Common myeloid progenitor, CD34-positive (primary cell): ENCODE measurements at places on chromosomes 1 and 21.
A peak's percentile ranks its signal among the peaks of the same experiment; 100 is the strongest.

GRCh38 chr1:191419842-191420241 lies 738.4 kb upstream of the RGS18 start:
- DNase-seq, result no peak

GRCh38 chr1:24861821-24862727 lies 68.0 kb downstream of the RUNX3 start:
- no peak for DNase-seq

GRCh38 chr1:75514270-75514669 lies 96.6 kb downstream of the SLC44A5 start:
- no peak for DNase-seq

GRCh38 chr1:47830021-47830420 lies 167.2 kb downstream of the TRABD2B start:
- no peak for DNase-seq

- peak; percentile 5 for DNase-seq
Observed at GRCh38 chr1:54606096-54606989, 17.0 kb downstream of the FAM151A start.

- no peak for DNase-seq
Observed at GRCh38 chr1:94259635-94260289, 22.4 kb upstream of the ARHGAP29 start.

DNA sequence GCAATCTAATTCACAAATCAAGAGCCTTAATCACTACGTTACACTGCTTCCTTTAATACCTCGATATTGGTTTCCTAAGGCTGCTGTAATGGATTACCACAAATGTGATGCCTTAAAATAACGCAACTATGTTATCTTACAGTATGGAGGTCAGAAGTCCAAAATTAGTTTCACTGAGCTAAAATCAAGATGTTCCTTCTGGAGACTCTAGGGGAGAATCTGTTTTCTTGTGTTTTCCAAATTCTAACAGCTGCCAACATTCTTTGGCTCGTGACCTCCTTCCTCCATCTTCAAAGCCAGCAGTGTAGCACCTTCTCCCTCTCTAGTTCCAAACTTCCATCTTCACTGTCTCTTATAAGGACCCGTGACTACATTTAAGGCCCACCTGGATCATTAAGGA lies 335.0 kb upstream of the NFIA start:
- DNase-seq, result no peak

DNA sequence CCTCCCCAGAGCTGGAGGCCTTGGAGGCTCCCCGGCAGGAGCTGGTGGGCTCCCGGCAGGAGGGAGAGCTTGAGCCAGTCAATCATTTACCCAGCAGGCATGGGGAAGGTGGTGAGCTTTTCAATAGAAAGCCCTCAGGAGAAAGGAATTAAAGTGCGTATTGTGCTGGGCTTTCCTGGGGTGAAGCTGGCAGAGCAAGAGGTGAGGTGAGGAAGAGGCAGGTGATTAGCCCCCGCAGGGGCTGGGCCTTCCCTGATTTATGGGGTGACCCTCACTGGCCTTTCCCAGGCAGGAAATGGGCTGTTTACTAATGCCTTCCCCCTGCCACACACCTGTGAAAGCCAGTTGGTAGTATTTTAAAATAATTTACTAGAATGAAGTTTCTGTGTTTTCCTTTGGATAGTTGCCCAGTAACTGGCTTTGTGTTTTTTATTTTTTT lies 25.8 kb downstream of the CLDN14 start:
- no peak for DNase-seq

DNA sequence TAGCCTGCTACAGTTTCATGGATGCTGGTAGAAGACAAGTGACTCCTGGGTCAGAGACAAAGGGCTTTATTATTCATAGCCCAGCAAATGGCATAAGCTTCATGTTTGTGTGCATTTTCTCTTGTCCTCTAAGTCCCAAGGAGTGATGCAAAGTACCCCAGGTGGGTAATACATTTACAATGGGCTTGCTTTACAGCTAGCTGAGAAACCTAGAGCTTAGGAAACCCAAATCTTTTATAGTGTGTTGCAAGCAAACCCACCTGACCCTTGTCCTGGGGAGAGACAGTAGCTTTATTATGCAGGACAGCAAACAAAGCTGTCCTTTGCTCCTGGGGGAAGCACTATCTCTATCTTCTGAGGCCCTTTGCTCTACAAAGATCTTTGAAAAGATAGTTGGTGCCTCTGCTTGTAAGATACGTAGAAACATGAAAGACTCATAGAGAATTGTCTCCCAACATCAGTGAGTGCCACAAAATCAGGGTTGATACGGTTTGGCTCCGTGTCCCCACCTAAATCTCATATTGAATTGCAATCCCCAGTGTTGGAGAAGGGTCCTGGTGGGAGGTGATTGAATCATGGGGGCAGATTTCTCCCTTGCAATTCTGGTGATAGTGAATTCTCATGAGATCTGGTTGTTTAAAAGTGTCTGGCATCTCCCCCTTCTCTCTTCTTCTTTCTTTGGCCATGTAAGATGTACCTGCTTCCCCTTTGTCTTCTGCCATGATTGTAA lies 315.8 kb upstream of the USP24 start:
- no peak for DNase-seq

GRCh38 chr1:97505816-97506215 lies 415.0 kb downstream of the DPYD start:
- no peak for DNase-seq

DNA sequence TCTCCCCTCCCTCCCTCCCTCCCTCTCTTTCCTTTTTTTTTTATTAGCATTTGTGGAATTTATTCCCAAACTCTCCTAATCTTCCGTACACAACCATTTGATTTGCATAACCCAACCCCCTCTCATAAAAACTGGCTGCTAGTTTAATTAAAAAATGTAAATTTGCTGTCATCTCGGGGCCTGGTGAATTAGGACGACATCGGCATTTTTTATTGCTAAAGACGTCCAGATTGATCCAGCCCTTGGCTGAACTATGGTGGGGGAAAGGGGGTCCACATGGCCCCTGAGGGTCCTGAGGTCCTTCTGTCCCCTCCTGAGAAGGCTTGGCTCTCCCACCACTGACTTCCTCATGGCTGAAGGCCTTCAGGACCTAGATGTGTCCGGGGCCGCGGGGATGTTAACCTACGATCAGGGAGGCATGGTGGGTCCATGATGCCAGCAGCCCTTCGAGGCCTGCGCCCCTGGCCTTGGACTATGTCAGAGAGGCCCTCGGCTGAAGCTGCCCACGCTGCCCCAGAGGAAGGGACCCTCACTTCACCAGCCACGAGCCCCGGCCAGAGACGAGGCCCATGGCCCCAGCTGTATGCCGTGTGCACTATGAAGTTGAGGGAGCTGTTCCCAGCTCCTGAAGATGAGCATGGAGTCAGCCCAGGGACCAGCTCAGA lies 105.2 kb downstream of the CASZ1 start:
- no peak for DNase-seq

DNA sequence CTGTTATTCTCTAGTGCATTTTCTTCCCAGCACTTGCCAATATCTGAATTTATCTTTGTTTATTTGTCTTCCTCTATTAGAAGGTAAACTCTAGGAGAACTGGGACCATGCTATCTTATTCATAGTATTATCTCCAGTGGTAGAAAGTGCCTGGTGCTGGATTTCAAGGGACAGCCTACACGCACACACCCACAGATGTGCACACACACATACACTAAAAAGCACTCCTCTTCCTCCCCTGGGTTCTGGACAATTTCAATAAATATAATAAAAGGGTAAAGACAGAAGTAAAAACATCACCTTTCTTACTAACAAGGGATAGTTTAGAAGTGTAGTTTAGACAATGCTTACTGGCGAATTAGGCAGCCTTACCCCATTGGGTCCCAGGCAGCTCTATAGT lies 28.5 kb upstream of the USP24 start:
- no peak for DNase-seq

- peak; percentile 28 for DNase-seq
Observed at GRCh38 chr1:198560161-198560560, 19.7 kb upstream of the ATP6V1G3 start.

- DNase-seq, result no peak
Observed at GRCh38 chr1:178976541-178976940, 49.2 kb upstream of the FAM20B start.

DNA sequence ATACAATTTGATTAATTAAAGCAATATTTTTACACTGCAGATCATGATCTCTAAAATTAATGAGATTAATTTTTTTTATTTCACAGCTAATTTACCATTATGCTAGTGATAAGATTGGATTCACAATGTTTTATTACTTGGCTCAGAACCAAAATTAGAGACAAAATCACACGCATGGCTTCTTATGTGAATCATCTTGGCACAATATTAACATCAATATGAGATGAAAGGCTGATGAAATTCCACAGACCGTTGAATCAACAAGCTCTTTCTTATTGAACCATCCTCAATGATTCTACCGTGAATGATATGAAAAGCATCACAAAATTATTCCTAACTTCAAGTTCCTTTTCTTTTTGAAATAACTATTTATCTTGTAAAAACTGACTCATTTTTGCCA lies 544.9 kb downstream of the KCNT2 start:
- no peak for DNase-seq

DNA sequence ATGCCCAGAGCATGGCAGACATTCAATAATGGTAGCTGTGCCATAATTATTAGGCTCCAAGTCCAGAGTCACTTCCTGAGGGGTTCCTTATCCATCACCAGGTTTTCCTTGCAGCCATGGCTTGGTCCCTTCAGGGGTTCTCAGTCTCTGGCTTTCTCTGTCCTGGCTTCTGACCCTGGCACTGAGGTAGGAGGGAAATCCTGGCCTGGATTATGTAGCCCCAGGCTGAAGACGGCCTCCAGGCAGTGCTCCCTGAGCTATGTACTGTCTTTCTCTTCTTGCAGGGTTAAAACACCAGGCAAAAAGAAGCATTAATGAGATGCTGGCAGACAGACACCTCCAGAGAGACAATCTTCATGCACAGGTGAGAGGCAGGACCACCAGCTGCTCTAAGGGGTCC lies 9.5 kb upstream of the PADI3 start:
- peak; percentile 88 for DNase-seq
